ENCODE measurements at places on chromosomes 5 and 9.

GRCh38 chr5:120405286-120405864 is 58.7 kb upstream of the PRR16 start:
- DNase-seq: no peak

- DNase-seq: peak; percentile 39
Observed at GRCh38 chr9:77177894-77178794, 810 bp downstream of the VPS13A start.

GRCh38 chr9:3150074-3150473 is 306.2 kb upstream of the PUM3 start:
- no peak for DNase-seq

DNA sequence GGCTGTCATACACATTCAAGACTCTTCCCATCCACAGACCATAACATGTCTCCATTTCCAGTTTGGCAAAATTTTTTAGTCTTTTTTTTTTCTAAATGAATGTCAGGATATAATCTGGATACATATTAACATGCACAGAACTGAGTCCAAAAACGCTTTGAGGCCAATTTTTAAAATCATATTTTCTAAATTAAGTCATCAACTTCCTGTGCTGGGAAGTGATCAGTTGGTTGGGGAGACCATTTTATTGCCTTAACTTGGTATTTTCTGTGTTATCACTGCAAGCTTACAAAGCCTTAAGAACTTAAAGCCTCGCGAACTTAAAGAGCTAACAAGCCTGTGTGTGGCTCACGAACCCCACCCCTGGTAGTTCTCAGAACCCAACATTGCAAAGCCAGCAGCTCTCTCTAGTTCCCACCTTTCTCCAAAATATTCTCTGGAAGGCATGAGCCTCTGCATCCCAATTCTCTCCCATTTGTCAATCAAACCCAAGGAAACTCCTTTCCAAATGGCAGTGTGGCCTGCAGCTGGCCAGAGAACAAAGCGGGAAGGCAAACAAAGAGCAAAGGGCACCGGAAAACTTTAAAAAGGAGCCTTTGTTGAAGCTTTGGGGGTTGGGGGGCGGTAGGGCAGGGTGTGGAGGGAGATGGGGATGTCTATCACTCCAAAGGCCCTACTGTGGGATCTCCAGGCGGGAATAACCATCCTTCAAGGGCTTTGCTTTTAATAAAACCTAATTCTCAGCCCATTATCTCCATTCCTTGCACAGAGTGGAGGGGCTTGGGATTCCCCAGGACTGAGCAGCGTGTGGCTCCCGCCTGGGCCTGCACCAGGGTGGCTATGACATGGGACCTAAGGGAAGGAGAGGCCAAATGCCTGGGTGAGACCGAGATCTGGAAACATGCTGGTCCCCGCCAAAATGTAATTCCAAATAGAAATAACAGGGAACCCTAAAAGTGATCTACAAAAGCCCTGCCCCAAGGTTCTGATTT is 65.0 kb downstream of the ROR2 start:
- no peak for DNase-seq

DNA sequence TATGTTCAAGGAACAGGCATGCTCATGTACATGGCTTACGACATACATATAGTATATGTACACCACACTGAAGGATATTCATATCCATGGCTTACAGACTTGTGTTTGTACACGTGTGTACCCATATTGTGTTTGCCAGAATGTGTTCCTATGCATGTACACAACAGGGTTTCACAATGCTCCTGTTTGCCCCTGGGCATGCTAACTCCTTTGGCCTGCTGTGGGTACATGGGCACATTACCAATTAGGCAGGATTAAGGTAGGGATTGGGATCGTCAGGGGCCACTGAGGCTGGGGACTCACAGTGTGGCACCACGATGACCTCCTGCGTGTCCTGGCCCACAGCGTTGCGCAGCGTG is 26.2 kb downstream of the PDGFRB start:
- DNase-seq: no peak

DNA sequence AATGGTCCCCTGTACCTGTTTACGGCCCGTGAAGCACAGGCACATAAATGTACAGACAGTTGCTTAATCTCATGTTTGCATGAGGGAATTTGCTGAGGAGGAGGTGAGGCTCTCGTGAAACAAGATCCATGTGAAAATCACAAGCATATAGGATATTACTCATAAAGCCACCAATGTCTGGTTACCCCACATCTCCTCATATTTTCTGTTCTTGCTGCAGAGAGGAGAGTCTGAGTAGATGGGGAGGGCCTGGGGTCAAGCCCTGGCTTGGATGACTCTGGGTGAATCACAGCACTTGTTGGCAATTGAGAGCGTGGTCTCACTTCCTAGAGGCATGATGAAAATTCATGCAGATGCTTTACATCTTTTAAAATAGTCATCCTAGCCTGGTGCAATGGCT is 975 bp downstream of the AGXT2 start:
- no peak for DNase-seq

DNA sequence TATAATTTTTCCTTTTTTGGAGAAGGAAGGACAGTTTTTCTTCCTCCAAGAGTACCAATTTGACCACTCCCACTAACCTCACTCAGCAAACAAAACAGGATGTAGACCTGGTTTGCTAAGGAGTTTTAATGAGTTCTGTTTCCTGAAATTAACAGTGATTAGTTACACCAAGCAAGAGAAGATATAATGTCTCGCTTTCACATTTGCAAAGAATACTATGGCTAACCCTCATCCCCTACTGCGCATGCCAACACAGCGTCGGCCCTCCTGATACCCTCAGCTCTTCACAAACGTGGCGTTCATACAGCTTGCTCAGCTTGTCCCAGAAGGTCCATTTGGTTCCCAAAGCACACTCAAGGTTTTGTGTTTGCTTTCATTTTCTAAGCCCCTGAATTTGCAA is 41.9 kb upstream of the IPPK start:
- no peak for DNase-seq

DNA sequence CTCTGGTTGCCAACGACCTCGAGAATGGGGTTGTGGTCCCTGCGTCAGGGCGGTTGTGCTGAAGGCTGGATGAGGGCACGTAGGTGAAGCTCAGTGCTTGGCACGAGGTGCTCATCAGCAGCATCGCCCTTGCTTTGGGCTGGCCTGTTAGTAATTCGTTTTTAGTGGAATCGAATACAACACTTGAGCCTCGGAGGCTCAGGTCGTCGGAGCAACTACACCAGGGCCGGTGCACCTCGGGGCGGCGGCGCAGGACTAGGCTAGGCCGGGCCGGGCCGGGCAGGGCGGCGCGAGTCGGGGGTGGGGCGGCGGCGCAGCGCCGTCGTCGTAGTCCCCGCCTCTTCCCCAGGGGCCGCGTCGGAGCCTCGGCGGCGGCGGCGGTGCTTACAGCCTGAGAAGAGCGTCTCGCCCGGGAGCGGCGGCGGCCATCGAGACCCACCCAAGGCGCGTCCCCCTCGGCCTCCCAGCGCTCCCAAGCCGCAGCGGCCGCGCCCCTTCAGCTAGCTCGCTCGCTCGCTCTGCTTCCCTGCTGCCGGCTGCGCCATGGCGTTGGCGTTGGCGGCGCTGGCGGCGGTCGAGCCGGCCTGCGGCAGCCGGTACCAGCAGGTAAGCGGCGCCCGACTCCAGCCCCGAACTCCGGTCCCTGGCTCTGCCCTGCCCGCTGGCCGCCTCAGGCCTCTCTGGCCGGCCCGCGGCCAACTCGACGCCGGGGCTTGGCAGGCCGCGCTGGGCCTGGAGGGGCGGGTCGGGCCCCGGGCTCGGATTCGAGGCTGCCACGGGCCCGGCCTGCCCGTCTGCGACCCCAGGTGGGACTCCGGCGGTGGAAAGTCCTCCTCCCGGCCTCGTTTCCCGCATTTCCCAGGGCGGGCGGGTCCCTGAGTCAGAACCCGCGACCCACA is at the start of gene NDFIP1:
Gene NDFIP1, plus strand, starts transcription at position 348 of the 899 bp plus-strand sequence. Its CDS starts 196 bp downstream, at position 544.
- DNase-seq: peak; percentile 59

DNA sequence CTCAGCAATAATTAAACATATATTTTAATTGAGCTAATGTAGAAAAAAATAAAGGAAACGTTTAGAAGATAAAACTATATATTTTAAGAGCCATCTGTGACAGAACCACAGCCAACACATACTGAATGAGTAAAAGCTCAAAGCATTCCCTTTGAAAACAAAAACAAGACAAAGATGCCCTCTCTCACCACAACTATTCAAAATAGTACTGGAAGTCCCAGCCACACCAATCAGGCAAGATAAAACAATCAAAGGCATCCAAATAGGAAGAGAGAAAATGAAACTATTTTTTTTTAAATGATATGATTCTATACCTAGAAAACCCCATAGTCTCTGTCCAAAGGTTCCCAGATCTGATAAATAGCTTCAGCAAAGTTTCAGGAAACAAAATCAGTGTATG is 262.0 kb downstream of the HTR1A start:
- no peak for DNase-seq

DNA sequence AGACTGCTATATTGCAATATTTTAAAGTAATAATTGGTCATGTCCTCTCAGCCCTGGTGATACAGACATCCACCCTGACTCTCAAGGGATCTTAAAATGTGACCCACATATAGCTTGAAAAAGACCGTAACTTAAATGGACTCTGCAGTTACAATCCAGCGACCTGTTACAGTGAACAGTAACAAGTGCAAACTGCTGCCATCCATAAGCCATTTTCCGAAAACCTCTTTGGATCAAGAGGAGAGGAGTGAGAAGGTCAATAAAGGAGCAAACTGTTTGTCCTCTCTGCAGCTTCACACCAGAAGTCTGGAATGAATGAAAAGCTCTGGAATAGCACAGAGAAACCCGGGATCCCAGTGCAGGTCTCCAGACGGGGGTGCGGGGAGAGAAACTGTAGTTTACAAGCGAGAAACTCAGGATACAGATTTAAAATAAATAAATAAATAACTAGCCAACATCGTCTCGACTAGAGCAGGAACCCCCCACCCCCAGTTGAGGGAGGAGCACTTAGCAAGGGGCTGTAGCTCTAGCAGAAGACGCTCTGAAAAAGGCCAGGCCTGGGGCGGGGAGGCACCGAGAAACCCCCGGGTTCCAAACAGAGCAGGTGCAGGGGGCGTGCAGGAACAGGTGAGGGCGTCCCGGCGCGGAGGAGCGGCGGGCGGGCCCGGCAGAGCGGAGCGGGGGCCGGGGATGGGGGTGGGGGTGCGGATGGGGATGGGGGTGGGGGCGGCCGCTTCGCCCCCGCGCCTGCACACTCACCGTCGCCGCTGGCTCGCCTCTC is 572 bp downstream of the ZDHHC21 start:
- DNase-seq: no peak

- DNase-seq: no peak
Observed at GRCh38 chr9:3475300-3476020, 50.3 kb downstream of the RFX3 start.

DNA sequence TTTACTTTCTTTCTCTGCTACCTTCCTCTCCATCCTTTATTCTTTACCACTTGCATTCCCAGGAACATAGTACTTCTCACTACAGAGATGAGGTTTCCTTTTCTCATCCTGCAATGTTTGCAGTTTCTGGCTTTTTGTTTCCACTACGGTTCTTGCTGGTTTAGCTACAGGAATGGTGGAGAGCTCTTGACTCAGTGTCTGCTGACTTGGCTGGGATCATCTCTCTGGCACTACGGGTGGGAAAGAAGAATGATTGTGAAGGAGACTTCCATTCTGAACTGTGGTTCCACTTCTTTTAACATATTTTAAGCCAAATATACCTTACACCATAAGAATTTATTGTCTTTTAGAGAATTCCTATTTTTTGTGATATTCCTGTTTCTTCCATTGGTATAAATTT is 65.1 kb downstream of the NREP start:
- no peak for DNase-seq

GRCh38 chr5:33105521-33105941 is 335.2 kb upstream of the TARS1 start:
- DNase-seq: no peak

All from GM12891 (cell line).